ENCODE measurements at places on chromosomes 13 and 19.

GRCh38 chr19:30226464-30227011 is 145.6 kb upstream of the ZNF536 start:
- DNase-seq: no peak

- DNase-seq: no peak
These were observed 112.1 kb downstream of the LACC1 start for GRCh38 chr13:43991773-43992201.

- peak; percentile 81 for DNase-seq
These were observed 10.0 kb downstream of the DPF1 start for GRCh38 chr19:38213911-38214625.

DNA sequence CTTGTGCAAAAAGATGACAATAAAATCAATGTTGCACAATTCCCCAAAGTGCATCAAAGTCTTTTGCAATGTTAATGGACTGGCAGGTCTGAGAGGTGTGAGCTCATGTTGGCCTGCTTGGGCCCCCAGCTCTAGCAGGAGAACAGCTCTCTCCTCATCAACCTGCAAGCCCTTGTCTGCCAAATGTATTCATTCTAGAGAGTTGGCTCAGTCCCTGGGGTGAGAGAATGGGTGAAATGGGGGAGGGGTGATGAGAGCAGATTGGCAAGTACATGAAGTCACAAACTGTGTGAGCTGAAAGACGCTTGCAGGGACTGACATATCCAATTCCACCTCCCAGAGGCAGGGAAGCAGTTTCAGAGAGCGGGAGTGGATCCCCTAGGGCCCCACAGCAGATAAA is 465.1 kb upstream of the ZNF507 start:
- no peak for DNase-seq

DNA sequence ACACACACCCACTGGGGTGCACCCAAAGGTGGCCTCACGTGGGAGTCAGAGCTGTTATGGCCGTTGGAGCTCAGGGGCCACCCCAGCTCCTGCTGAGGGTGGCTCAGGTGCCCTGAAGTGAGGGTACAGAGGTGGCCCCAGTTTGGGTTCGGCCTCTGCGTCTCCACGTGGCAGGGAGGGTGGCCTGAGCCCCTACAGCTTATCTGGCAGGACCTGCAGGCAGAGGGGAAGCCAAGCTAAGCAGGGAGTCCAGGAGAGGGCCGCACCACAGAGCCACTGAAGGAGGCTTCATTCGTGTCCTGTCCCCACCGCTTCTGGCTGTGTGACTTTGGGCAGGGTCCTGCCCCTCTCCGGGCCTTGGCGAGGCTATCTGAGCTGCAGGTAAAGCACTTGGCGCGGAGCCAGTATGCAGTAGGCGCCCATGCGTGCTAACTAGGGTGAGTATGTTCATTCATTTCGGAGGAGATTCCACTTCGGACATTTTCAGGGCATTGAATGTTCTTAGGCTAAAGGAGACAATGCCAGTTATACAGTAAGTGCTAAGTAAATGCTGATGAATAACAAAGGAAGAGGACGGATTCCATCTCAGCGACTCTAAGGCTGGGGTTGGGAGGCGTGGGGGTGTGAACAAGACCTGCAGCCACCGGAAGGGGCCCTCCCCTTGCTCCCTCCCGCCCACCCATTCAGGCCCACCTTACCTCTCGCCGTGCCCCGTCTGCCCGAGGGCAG is 4.9 kb downstream of the REX1BD start:
- DNase-seq: no peak

DNA sequence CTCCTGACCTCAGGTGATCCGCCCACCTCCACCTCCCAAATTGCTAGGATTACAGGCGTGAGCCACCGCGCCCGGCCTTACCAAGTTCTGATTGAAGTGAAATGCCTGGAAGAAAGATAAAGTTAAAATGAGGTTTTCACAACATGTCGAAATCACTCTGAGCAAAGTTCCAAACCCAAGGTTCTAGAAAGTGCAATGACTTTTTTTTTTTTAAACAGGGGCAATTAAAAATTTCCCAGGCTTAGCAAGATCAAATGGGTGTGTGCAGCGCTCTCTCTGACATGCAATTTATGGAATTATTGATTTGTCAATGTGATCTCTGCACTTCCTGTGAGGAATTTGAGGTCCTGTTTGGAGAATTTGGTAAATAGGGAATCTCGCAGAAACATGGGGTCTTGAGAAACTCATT is 12.8 kb upstream of the MAP2K2 start:
- no peak for DNase-seq

Measured in stimulated activated CD4-positive, alpha-beta T cell treated with anti-CD3 and anti-CD28 coated beads, Interleukin-15, amount 100 ng/mL, for 24 hours (primary cell).